ENCODE measurements at places on chromosomes 3 and 15.

GRCh38 chr3:152083135-152083534 lies 185.6 kb upstream of the MBNL1 start:
- no peak for DNase-seq

GRCh38 chr3:169822540-169822939 lies 9.8 kb upstream of the LRRC34 start:
- DNase-seq = no peak

- DNase-seq = no peak
Measured at GRCh38 chr3:59876533-59877062, 826.8 kb upstream of the CFAP20DC start.

DNA sequence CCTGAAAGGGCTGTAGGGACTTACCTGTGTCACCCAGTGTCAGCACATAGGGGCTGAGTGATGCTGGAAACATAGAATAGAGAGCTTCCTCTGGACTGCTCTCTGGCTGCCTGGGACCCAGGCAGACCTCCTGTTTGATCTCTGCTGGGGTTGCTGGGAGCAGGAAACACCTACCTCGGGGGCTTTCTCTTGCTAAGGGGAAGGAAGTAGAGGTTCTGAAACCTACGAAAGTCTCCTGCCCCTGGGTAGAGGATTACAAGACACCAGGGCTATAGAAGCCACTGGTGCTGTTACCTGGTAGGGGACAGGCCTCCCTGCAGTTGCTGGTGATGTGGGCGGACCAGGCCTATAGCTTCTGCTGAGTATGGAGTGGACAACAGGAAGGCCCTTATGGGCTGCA lies 81.7 kb downstream of the DHX30 start:
- DNase-seq = no peak

- DNase-seq = no peak
Measured at GRCh38 chr15:101394056-101394630, 95.4 kb downstream of the PCSK6 start.

- no peak for DNase-seq
Measured at GRCh38 chr3:155423526-155424322, 130.2 kb upstream of the STRIT1 start.

- DNase-seq = no peak
Measured at GRCh38 chr3:156576651-156577348, 21.9 kb upstream of the SSR3 start.
